ENCODE measurements at places on chromosomes 16 and 17.
A peak's percentile ranks its signal among the peaks of the same experiment; 100 is the strongest.

DNA sequence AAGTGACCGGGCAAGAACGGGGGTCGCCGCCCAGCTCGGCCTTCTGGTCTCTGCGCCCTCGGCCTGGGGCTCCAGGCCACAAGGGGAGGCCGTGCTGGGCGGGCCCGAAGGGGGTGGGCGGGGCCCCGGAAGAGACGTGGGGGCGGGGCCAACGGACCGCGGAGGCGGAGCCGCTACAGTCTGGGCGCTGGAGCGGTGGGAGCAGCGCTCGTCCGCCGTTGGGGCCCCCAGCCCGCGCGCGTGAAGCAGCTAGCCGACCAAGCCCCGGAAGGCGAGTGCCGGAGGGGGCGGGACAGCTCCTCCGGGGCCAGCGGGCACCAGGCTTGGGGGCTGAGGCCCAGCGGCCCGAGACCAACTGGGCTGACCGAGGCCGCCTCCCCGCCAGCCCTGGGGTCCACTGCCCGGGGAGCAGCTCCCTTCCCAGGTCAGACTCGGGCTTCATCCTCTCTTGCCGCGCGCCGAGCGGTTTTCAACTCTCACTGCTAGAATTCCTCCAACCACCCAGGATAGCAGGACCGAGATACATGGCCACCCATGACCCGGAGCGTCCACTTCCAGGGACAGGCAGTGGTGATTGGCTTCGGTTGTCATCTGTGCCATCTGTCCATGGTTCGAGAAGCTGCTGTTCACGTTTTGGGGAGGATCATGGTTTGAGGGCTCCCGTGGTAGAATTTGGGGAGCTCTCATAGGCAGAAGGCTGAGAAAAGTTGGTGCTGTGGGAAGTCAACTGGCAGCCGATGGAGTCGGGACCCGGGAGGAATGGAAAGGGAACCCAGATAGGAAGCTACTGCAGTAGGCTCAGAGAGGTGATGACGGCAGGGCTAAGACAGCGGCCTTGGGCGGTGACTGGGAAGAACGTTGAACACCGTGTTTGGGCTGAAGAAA, 44.6 kb upstream of the LCMT1 start:
- no peak for DNase-seq

DNA sequence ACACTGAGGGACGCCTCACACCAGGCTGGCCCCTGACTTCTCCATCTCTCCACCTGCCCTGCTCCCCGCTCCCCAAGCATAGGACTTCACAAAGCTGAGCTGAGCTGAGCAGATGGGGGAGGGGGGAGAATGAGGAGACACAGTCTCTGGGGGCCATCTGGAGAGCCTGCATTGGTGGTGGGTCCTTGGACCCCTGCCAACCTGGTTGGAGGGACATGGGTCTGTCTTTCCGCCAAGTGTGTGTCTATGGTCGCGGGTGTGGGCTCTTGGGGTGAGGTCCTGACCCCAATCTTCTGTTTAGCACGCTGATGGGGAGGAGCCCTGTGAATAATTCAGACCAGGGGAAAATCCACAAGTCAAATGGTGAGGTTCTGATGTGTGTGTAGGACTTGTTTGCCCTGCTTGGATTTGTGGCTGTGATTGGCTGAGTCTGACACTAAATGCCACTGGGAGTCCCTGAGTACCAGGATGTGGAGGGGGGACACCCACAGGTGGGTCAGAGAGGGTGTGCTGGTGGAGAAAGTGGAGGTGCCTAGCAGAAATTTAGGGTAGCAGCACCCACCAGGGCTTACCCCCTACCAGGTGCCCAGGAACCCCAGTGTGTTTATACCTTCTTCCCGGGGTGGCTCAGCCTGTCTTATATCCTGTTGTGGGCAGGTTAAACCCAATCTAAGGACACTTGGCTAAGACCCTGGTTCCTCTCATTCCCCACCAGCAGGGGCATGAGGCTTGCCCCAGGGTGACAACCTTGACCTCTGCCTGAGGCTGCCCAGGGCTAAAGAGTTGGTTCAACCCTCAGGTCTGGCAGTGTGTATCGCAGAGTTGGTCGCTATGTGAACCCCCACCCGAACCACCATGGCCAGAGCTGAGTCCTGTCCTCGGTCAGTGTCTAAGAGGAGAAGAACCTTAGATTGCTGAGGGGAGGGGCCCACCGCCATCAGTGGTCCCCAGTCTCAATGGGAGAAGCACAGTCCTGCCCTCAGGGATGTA, 2.1 kb downstream of the FMNL1 start:
- DNase-seq: no peak

DNA sequence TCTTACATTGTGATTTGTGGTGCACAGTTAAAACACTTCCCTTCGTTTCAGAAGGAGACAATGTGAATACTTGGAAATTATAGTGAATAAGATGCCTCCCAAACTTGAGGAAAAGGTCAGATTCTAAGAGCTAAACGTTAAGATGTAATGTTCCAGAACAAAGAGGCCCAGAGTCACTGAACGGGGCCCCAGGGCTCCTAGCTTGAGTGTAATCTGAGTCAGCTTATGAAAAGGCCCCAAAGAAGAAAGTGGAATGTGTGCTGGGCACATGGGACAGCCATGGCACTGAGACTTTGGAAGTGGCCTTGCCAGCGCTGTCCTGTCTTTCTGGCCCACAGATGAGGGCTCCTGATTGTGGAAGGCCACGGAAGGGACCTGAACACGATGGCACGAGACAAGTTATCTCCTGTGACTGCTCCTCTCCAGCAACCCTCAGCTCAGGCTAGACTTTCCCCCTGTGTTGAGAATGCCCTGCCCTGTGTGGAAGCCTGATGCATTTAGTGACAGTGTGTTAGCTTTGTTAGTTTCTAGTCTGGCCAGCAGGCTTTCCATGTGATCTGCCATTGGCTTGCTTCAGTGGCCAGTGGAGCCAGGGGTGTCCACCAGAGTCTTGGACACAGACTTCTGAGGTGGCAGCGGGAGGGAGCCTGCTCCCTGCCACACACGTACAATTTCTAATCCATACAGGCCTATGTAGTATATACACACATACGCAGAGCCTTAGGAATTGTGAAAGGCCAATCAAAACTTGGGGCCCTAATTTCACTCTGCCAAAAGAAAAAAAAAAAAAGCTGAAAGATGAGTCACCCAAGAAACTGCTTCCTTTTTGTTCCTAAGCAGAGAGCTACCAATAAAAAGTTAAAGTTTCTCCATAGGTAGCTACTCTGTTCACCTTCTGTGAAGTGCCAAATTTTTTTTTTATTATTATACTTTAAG, 13.1 kb downstream of the SPATA33 start:
- DNase-seq: peak; percentile 35

DNA sequence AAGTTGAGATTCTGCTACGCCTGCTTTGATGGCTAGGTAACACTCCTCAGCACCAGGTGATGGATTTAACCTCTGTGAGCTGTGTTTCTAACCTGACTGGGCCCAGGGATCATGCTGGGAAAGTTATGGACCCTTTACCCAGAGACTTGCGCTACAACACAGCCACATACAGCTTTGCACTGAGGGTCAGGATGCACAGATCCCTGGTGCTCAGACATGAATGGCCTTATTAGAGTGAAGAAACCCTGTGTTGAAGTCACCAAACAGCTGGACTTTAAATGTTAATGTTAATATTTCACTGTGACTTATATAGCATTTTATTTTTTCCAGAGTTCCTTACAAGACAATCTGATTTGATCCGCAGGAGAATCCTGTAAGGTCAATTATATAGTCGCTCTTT, 114.3 kb downstream of the MSI2 start:
- DNase-seq: no peak

DNA sequence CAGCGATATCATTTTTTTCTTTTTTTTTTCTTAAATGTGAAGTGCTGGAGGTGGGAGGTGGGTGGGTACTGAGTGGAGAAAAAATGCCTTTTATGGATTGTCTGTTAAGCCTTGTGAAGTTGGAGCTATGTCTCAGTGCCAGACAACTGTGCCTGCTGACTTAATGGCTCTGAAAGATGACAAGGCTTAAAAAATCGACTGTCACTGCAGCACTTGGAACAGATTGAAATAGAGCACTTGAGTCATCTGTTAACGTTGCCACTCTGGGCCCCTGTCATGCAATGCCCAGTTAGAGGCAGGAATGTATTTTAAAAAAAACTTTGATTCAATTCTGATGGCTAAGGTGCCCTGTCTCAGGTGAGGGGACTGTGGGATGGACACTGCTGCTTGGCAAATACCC, 108.2 kb upstream of the HS3ST2 start:
- DNase-seq: no peak

Data from chondrocyte (in vitro differentiated cells).